Putamen (tissue), 1 donor: ENCODE measurements at places on chromosomes 11 and 22.

- DNase-seq, result no peak
These were observed 333.4 kb upstream of the MPPED2 start for GRCh38 chr11:30919389-30920152.

DNA sequence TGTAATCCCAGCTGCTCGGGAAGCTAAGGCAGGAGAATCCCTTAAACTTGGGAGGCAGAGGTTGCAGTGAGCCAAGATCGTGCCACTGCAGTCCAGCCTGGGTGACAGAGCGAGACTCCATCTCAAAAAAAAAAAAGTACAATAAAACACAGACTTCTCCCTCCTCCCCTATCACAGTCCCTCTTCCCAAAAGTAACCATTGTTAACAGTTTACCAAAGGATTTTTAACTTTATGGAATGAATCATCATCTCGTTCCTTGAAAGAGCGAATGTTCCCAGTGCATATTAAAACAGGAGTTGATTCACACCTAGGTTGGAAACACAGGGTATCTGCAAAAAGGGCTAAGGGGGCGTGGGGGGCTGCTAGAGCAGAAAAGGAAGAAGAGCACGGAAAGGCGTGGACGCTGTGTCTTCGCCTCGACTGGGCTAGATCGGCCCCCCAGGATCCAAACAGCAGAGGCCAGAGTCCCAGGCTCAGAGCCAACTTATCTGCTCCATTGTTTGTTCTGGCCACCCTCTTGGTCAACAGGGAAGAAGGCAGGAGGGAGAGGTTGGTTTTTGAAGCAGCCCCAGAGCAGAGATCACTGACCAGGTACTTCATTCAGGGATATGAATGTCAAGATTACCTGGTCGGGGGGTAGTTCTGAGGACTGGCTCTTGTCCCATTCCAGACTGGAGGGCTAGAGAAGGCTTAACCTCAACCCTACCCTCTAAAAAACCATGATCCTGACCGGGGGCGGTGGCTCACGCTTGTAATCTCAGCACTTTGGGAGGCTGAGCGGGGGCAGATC is 2.1 kb upstream of the AHNAK start:
- no peak for DNase-seq

GRCh38 chr11:84526250-84526649 is 1100.9 kb downstream of the DLG2 start:
- no peak for DNase-seq

GRCh38 chr11:123683428-123684170 is 29.2 kb upstream of the SCN3B start:
- DNase-seq, result peak; percentile 58

DNA sequence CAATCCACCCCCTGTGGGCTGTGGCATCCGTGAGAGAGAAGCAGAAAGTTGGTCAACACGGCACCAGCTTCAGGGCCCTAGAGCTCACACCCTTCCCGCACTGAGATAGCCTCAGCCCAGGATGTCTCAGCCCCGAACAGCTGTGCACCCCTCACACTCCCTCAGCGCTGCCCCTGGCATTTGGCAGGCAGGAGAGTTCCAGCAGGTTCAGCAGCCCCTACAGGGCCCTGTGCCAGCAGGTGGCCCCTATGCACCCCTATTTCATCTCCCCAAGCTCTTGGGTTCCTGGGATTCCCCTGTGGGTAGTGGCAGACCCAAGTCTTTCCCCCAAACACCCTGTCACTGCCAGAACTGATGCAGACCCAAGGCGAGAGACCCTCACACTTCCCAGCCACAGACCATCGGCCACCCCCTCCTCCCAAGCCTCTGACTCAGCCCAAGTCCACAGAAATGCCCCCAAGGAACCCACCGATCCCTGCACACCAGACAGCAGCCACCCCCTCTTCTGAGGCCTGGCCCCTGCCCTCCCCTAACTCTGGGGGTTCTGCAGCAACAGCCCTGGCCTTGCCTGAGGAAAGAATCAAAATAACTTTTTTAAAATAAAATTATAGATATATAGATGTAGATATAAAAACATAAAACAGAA is 183.6 kb downstream of the IGLL1 start:
- no peak for DNase-seq

DNA sequence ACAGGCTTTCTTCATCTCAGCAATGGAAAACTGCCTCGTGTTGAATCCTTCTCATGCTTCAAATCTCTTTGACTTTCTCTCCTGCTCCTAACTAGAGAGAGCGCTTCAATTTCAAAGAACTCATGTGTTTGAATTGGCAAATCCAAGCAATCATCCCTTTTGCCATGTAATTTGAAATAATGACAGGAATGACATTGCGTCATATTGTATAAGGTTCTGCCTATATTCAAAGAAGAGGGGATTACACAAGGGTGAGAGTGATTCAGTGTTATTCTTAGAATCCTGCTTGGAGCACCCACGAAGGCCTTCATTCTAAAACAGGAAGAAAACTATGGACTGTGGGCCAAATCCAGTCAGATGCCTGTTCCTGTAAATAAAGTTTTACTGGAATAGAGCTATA is 720.6 kb downstream of the JRKL start:
- no peak for DNase-seq

GRCh38 chr22:43860831-43861230 is 1.5 kb downstream of the SULT4A1 start:
- no peak for DNase-seq

GRCh38 chr11:68164437-68164836 is 43.2 kb upstream of the CHKA start:
- no peak for DNase-seq

DNA sequence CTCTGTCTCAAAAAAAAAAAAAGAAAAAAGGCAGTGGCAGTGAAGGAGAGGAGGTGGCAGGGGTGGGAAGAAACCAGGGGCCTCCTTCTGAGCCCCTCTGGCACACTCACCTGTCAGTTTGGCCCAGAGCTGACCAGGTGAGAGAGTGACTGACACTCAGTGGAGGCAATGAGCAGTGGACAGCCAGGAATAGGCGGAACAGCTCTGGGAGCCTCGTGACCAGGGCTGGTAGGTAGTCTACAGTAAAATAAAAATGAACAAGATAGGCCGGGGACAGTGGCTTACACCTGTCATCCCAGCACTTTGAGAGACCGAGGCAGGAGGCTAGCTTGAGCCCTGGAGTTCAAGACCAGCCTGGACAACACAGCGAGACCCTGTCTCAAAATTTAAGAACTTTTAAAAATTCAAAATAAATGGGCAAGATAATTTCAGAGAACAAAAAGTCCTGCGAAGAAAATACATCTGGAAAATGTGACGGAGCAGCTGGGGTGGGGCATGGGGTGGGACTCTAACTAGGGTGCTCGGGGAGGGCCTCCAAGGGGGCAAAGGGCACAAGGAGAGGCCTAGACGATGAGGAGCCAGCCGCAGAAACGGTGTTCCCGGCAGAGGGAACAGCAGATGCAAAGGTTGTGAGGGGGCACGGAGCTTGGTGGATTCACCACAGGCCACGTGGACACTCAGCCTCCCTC is 3.8 kb upstream of the PDXP start:
- DNase-seq, result no peak

- DNase-seq, result peak; percentile 71
These were observed 111.2 kb upstream of the THY1 start for GRCh38 chr11:119533921-119534736.

DNA sequence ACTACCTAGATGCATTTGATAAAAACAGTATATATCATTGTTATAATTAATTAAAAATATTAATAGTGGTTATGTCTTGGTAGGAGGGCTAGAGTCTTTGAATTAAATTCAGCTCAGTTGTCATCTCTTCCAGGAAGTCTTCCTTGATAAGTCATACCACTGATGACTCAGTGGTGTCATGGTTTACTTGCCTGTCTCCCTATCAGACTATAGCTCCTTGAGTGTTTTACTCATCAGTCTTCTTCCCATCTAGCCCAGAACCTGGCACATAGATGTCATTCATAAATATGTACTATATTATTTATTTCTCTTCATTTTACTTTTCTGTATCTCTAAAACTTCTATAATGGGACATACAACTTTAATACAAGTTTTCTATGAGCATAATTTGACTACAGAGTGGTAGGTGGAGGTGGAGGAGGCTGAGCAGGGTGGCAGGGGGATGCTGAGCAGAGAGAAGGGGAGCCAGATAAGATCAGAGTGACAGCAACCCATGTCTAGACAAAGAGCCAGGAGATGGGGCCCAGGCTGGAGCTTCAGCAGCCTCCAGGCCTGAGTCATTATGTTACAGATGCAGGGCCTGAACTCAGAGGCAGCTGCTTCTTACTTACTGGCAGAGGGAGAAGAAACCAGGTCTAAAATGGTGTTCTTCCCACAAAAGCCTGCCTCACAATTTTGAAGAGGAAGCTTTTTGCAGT is 82.3 kb upstream of the PHOX2A start:
- DNase-seq, result no peak

GRCh38 chr11:121696931-121697670 is 244.3 kb upstream of the SORL1-AS1 start:
- DNase-seq, result no peak

GRCh38 chr11:12287374-12288211 is 89.8 kb upstream of the PARVA start:
- no peak for DNase-seq

- no peak for DNase-seq
These were observed 67.2 kb downstream of the MICAL3 start for GRCh38 chr22:17957204-17957603.

DNA sequence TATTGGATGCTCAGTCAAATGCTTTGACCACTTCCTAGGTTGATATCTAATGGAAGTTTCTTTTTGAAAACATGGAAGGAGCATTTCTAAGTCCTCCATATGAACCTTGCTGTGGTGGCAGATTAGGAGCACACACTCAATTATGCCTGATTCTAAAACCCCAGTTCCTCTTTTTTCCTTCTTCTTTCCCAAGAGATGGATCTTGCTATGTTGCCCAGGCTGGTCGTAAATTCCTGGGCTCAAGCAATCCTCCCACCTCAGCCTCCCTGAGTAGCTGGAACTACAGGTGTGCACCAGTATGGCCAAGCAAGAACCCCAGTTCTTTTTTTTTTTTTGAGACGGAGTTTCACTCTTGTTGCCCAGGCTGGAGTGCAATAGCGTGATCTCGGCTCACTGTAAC is 3.0 kb downstream of the LYVE1 start:
- DNase-seq, result no peak

DNA sequence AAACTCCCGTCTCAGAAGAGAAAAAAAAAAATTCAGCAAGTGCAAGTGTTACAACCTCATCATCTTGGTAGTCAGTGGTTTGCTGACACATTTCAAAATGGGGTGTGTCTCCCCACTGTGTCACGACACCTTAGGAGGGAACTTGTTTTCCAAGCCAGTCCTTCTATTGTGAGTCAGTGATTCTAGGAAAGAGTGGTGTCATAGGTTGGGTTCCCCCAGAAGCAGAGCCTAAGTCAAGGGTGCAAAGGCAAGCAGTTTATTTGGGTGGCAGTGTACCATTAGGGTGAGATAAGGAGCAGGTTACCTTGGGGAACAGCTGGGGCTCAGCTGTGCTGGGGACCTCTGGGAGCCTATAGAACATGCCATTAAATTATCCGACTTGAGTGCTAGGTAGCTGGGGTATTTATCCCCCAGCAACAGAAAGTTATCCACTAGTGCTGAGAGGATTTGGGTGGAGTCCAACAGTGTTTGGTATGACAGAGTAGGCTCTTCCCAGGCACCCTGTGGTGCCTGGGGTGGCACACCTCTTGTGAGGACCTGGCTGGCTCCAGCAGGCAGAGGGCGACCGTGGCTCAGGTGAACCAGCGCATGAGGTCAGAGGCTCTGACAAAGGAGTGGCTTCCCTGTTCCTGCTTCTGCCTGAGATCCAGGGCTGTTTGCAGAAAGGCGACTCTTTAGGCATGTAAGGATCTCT is 41.7 kb downstream of the KIAA1671 start:
- no peak for DNase-seq

- peak; percentile 9 for DNase-seq
These were observed 425.9 kb downstream of the TMEM135 start for GRCh38 chr11:87463486-87464102.

- DNase-seq, result peak; percentile 11
These were observed 218.2 kb upstream of the CCDC179 start for GRCh38 chr11:23078289-23078971.

DNA sequence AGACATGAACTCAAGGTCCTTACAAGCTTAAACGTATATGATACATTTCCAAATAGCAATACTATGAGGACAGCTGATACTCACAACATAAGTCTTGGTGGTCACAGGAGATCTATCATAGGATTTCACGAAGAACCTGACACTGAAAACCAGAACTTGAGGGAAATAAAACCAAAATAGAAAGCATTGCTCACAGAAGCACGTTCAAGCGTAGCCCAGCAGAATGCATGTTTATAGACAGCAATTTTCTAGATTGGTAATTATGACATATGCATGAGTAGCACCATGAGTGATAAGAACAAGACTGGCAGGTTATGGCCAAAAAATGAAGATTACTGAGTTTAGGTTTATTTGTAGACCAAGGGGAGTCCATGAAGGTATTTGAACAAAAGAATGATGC is 243.5 kb downstream of the ETS1 start:
- no peak for DNase-seq

DNA sequence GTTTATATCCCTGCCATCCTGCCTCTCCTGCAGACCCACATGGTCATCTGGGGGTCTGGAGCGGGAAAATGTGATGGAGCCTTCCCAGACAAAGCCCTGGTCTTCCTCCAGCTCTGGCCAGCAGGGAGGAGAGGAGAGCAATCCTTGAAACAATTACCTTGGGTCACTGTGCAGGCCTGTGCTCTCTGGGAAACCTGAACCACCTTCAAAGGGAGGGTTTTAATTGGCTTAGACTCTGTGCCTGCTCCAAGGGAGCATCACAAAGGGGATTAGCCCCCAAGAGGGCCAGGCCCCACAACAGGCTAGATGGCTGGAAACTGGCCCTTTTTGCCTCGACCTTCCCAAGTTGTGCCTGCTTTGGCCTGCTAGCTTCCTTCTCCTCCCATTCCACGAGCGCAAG is 351.9 kb downstream of the TENM4 start:
- DNase-seq, result no peak

DNA sequence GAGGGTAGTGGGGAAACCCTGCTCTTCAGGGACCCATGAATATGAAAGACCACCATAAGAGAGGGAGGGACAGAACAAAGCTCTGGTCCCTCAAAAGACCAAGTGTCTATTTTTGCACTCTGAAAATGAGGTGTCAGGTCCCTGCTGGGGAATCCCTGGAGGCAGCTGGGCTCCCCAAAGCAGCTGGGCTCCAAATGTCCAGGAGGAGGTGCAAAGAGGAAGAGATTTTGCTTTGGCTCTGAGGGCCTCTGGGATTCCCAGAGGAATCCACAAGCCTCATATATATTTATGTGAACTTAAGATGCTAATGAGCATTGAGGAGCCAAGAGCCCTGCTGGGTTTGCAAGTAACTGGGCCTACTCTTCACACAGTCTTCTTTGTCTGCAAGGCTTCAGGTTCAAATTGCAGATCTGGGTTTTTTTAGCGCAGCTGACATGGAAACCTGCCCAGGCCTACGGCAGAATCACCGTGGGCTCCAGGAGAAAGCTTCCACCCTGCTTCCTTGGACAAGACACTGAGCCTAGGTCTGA is 26.0 kb downstream of the CLMP start:
- no peak for DNase-seq

- no peak for DNase-seq
These were observed 16.1 kb upstream of the RPS3 start for GRCh38 chr11:75383246-75383645.

GRCh38 chr11:33507967-33508366 is 192.7 kb downstream of the C11orf91 start:
- peak; percentile 17 for DNase-seq

GRCh38 chr11:116467823-116468222 is 305.0 kb downstream of the BUD13 start:
- DNase-seq, result no peak
